NCI-H187 treated with DMSO at 0.1 percent for 48 hours (cell line): ENCODE measurements at places on chromosomes 5 and 9.

- DNase-seq, result no peak
Observed at GRCh38 chr5:136200130-136200529, 7.2 kb upstream of the SMIM32 start.

DNA sequence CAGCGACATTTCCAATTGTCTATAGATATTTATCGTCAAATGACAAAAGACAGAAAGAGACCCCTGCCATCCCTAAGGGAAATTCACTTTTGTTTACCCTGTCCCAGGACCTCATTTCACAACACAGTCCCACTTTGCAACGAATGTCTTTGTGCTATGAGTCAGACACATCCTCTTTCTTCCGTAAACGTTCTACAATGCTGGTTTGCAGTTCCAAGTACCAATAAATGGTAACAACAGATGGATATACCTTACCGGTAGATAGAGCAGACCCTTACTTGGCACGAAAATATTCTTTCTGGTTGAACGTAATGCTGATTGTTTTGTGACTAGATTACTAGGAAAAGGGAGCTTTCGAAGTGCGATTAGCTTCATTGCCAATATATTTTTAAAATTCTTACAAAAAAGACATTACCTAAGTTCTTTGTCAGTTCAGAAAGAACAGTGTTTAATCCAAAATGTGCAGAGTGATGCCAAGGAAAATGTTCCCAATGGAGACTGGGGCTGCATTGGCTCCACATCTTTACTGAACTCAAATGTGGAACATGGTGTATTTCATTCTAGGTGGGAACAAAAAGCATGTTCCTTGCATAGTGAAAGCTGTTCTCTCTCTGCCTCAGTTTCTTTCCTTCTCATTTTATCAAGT, 202.5 kb upstream of the SLC27A6 start:
- DNase-seq, result no peak

DNA sequence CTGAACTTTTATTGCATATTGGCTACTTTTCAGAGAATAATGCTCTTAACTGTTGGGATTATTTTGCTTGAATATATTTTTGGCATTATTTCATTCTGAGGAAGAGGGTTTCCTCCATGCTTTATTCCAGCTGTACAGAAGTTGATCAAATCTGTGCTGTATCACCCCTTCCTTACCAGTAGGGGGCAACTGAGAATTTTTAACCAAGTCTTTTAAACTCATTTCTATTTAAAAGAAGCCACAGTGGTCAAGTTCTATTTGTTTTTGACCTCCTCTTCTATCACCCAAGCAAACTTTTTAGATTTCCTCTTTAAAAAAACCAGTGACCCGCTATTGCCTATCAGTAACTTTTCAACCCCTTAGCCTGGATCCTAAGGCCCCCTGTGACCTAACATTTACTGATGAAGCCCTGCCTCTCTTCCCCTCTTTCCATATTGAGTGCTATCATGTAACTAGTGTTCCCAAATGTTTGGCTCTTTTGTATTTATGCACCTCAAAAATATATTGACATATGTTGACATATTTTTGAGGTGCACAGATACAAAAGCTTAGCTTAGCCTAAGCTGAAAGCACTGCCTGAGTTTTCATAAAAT, 80.6 kb downstream of the FBXO4 start:
- no peak for DNase-seq

GRCh38 chr9:134570711-134571325, 70.8 kb upstream of the COL5A1 start:
- no peak for DNase-seq

- no peak for DNase-seq
Observed at GRCh38 chr5:137342764-137343163, 156.4 kb downstream of the SPOCK1 start.

- DNase-seq, result no peak
Observed at GRCh38 chr9:27117489-27118135, 8.6 kb downstream of the TEK start.

DNA sequence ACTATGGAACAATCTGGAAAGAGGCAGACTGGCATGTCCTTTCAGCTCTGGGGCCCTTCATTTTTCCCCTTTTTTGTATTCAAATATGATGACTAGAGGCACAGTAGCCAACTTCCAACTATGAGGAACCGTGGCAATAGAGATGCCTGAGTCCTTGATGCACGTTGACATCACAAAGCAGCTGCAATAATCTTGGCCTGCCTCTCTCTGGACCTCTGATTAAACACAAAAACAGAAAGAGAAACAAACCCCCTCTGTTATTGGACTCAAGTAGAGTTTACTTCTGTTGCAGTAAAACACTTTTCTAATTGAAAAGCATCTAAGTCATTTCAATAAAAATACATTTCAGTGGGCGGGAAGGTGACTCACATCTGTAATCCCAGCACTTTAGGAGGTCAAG, 122.2 kb upstream of the GRAMD2B start:
- no peak for DNase-seq

- no peak for DNase-seq
Observed at GRCh38 chr9:81542118-81542889, 147.0 kb downstream of the TLE1 start.

DNA sequence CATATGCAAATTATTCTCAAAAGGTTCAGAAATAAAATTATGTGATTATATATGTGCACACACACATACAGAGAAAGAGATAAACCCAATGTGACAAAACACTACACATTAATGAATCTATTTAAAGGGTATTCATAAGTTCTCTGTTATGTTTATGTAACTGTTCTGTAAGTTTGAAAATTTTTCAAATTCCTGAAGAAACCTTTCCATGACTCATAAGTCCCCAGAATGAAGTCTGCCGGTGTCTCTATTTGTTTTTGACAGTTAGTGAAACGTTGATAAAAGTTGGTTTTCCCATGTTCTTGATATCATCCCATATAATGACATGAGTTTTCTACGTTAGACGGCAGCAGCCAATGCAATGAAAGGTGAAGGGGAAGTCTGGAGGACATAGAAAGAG, 199.5 kb upstream of the PUM3 start:
- no peak for DNase-seq

DNA sequence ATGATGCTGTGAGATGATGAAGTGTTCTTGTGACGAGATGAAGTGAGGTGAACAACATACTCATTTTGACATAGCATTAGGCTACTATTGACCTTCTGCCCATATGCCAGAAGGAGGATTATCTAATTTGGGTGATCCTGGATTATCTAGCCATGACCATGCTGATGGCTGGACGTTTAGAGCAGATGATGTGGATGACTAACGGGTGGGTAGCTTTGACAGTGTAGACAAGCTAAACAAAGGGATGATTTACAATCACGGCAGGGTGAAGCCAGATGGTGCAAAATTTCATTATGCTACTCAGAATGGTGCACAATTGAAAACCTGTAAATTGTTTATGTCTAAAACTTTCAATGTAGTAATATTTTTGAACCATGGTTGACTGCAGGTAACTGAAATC, 2403.4 kb upstream of the ACO1 start:
- no peak for DNase-seq

DNA sequence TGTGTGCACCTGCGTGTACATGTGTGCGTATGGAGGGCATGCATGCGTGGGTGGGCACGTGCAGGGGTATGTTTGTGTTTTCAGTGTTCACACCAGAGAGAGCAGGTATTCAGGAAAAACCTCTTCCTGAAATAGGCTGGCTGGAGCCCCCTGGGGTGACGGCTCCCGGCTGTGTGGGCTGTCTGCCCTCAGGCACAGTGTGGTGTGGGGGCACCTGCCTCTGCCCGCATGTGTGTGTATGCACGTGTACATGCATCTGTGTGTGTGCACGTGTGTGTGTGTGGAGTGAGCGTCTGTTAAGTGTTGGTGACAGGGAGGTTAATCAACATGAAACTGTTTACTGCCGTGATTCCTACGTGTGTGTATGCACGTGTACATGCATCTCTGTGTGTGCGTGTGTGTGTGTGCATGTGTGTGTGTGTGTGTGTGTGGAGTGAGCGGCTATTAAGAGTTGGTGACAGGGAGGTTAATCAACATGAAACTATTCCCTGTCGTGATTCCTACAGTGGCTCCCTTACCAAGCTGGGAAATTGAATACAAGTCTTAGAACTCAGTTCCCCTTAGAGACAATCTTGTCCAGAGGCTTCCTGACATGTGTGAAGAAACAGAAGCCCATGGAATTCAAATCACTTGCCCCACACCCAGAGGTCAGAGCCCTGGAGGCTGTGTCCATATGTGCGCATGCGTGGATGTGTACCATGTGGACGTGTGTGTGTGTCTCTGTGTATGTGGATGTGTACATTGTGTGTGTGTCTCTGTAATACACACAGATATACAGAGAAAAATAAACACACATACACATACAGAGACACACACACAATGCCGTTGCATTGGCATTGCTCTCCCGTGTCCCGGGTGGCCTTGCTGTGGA, 372.4 kb upstream of the IRX4 start:
- DNase-seq, result no peak

DNA sequence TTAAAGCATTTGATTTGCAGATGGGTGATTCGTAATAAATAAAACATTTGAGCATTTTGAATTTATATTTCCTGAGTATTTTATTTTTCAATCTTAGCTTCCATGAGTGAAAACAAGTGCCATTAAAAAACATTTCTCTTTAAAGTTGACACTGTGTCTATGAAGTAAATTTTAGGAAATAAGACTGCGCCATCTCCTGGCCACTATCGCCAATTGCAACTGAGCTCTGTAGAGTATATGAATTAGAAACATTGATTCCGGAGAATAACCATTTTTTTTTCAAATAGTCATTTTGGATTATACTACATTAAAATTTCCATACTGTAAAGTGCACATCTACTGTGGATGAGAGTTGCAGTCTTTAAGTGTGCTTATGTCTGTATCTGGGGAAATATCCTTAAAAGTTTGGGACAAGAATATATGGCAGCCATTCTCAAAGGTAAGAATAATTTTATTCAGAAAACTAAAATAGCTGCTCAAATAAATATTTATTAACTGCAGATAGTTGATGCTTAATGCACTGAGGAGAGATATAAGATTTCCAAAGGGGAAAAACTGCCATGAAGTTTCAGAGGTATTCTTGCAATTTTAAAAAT, 5.9 kb downstream of the DMRTA1 start:
- no peak for DNase-seq

DNA sequence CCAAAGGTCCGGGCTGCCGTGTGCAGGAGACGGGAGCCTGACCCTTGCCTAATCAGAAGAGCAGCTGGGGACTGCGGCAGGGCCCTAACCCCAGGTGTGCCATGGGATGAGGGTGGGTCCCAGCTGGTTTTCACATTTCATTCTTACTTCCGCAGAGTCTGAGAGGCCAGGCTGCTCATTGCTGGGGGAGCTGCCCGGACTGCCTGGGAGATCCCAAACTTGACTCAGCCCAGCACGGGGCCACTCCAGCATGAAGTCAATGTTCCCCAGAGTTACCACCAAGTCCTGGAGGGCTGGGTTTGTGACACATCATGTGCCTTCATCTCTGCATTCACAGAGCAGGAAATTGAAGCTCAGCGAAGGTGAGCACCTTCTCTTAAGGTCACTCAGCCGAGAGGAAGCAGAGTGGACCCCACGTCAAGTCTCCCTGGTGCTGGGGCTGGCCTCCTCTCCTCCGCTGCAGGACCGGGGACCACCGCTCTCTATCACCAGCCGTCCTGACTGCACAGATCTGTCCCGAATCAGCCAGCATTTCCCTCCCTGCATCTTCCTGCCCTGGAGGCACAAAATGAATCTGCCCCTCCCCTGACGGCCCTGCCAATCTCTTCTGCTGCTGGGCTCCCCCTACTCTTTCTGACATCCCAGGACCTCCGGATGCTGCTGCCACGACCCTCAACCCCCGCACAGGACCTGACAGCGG, 54.6 kb upstream of the PHYKPL start:
- no peak for DNase-seq

DNA sequence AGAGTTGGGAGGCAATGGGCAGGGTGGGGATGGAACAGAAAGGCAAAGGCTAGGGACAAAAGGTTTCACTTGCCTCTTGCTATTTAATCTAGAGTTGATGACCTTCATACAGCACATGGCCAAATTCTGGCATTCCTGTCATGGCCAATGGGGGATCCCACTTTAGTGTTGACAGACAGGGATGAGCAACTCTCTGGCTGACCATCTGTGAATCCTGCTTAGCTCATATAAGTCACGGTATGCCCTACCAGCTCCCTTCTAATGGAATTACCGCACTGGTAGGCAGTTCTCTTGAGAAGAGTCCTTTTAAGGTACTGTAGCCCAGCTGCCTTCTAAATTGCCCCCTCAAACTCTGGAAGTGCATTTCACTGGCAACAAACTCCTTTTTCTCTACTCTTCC, 76.1 kb downstream of the MAMDC2 start:
- no peak for DNase-seq

- DNase-seq, result no peak
Observed at GRCh38 chr5:146213210-146213826, 9.9 kb downstream of the RBM27 start.

- DNase-seq, result no peak
Observed at GRCh38 chr5:62741761-62742160, 163.1 kb downstream of the LRRC70 start.

DNA sequence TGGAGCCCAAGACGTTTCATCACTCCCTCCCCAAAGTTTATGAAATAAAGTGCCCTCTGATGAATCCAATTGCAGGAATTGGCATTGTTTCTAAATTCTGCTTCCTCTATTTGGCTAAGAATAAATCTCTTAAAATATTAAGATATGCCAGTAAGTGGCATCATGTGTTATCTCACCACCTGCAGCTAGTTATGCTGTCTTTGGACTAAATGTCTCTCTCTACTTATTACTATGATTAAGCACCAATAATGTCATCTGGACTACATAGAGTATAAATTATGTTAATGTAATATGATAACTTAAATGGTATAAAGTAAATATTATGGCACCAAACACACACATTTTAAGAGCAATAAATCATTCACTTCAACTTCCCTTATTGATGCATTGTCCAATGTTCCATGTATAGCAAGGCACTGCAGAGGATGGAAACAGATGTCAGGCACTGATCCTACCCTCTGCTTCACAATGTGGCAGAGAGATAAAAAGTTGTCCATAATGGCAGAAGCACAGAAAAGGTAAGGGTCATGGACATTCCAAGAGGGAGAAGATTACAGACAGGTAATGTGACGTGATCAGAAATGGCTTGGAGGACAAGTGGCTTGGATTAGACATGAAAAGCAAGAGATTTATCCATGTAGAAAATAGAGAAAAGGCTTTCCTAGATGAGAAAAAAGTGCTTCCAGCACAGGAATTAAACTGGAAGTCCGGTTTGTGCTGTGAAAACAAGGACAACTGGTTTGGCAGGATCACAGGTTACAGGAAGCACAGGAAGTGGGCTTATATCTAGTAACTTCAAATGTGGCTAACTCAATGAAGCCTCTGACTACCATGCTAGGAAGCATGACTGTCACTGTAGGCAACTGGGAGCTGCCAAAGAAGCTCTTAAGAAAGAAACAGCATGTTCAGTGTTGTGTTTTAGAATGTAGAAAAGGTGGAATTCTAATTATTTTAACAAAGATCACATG, 26.7 kb downstream of the MARCHF11 start:
- DNase-seq, result no peak

- DNase-seq, result no peak
Observed at GRCh38 chr5:168822248-168822744, 243.1 kb upstream of the PANK3 start.

DNA sequence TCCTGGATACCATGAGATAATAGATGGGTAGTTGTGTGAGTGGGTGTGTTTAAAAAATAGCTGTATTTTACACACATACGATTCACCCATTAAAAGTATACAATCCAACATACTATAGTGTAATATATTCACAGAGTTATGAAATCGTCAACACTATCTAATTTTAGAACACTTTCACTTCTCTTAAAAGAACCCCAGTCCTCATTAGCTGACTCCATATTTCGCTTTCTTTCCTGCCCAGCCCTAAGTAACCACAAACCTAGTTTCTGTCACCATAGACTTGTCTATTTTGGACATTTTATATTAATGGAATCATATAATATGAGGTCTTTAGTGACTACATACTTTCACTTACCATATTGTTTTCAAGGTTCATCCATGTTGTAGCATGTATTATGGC, 63.8 kb upstream of the S1PR3 start:
- DNase-seq, result no peak
